ENCODE measurements at places on chromosomes 3 and 15.
A peak's percentile ranks its signal among the peaks of the same experiment; 100 is the strongest.

DNA sequence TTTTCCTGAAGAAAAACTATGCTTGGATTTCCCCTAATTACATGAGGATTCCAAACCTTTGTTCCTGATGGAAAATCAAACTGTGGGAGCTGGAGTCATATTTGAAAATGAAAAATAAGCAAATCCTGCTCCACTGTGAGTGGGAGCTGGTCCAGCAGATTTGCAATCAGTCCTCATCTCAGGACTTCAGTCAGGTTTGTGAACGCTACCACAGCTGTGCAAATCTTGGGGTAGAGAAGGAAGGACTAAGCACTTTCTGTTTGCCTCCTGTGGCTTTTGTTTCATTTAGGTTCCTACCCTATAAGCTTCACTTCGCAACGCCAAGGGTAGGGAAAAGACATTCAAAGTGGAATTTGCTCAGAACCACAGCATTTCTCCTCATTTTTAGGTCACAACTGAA lies 238.2 kb downstream of the TUSC7 start:
- no peak for DNase-seq

- DNase-seq, result no peak
Observed at GRCh38 chr3:73759297-73759711, 134.6 kb upstream of the PDZRN3 start.

GRCh38 chr15:29089731-29090616 lies 179.6 kb downstream of the NSMCE3 start:
- DNase-seq, result peak; percentile 12

DNA sequence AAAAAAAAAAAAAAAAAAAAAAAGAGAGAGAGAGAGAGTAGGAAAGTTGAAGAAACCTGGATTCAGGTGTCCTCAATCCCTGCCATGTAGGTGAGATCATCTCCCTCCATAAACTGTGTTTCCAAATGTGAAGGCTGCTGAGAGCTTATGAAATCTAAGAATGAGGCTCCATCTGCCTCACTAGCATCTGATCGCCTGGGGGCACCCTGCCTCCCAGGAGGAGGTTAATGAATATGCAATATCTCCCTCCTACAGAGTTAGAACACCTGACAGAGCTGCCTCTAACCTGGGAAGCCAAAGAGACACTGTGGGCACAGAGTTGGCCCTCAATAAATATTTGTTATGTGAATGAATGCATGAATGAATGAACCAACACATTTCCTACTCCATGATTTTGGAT lies 23.8 kb upstream of the ZNF148 start:
- no peak for DNase-seq

- no peak for DNase-seq
Observed at GRCh38 chr3:150096700-150097587, 126.2 kb upstream of the PFN2 start.

DNA sequence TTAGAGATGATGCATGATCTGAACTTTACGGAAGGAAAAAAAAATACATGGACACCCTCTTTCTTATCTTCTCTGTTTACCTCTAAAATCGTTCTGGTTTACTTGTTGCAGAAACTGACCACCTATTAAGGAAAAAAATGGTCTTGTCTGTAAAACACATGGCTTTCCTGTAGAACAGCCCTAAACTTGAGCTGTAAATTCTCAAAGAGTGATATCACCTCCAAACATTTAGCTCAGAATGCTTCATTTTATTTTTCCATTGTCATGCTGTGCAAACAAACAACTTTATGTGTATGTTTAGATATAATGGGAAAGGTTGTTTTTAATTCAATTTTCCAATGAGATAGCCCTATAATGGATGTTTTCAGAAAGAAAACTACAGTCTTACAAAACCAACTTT lies 237.4 kb upstream of the NR2F2 start:
- DNase-seq, result no peak

- DNase-seq, result no peak
Observed at GRCh38 chr15:59143281-59143680, 38.3 kb downstream of the CCNB2 start.

GRCh38 chr3:12308517-12308916 lies 19.6 kb downstream of the PPARG start:
- no peak for DNase-seq

- no peak for DNase-seq
Observed at GRCh38 chr15:52288051-52288942, 7.3 kb downstream of the MYO5C start.

GRCh38 chr3:139062918-139063317 lies 18.2 kb upstream of the PRR23C start:
- no peak for DNase-seq

DNA sequence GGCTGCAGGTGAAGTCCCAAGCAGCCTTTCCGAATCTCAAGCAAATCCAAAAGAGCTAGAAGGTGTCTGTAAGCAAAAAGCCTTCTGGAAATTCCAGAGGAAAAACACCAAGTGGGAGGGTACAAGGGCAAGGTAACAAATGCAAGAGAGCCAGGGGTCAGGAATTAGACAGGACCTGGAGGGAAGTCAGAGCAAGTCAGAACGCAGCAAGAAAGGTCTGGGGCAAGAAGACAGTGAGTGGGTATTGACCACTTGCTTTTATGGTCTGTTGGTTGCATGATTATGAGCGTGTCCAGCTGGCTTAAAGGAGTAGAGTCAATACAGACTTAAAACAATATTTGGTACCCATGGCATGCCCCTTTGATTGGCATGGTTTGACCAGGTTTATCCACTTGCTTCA lies 66.7 kb upstream of the OXTR start:
- no peak for DNase-seq

GRCh38 chr15:49737127-49737526 lies 116.3 kb downstream of the DTWD1 start:
- no peak for DNase-seq

GRCh38 chr3:113266738-113267137 lies 55.4 kb downstream of the BOC start:
- DNase-seq, result no peak

DNA sequence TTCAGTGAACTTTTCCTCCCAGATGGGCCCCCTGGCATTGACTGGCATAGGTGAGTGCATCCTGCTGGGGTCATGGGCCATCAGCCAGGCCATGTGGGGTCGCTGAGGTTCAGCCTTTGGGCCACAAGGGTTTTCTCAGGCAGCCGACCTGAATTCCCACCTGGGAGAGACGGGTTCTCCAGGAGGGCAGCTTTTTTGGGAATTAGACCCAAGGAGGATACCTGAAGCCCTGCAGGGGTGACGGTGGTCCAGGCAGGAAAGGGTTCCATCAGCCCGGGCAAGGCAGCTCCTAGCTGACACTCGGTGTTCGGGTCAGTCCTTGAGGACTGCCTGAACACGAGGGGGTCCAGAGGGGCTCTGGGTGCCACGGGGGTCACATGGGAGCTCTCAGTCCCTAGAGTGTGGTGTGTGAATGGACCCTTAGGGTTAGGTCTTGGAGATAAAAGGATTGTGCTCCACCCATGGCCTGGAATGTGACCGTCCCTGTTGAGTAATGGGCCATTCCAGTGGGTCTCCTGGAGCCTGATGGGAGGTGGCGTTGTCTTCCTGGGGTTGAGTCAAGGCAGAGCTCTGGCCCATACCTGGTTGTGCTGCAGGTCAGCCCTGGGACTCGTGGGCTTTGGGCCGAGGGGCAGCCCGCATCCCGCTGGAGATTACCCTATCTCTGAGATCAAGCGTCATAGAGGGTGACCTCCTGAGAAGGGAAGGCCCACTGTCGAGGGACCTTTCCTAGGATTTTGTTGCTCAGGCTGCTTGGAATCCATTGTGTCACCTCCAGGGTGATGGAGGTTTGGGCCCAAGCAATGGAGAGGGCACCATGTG lies 192.8 kb downstream of the UBE3A start:
- DNase-seq, result no peak

DNA sequence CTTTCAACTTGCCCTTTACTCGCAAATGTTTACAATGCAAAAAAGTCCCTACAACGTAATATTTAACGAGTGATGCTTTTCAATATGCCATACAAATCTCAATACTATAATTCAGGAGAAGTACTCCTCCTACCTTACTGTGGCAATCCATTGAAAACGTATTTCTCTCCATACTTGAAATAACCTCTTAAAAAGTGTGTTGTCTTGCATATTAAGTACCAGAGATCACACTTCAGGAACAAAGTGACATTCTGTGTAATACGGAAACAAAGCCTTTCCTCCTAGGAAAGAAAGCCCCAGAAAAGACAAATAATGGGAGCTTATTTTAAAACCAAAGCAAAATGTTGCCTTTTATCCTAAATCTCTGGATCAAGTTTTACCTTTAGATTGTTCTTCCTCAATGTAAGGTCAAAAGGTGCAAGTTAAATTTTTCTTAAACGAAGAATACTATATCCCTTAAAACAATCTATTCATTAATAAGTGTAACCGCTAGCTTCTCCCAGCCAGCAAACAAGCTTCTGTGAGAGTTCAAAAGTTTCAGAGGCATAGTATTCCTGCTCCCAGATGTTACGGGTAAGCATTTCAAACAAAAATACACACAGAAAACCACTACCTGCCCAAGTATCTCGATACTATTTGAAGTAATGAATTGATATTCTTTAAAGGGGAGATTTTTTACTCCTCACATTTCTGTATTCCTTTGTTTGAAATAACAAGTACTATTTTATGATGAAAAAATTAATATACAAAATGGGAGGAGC lies 1.7 kb downstream of the TJP1 start:
- DNase-seq, result no peak

GRCh38 chr3:122430371-122430770 lies 14.5 kb upstream of the WDR5B start:
- DNase-seq, result no peak

GRCh38 chr3:8825153-8825825 lies 55.9 kb upstream of the OXTR start:
- DNase-seq, result no peak
